DMS79 (cell line): ENCODE measurements at places on chromosomes 7 and 10.
A peak's percentile ranks its signal among the peaks of the same experiment; 100 is the strongest.

DNA sequence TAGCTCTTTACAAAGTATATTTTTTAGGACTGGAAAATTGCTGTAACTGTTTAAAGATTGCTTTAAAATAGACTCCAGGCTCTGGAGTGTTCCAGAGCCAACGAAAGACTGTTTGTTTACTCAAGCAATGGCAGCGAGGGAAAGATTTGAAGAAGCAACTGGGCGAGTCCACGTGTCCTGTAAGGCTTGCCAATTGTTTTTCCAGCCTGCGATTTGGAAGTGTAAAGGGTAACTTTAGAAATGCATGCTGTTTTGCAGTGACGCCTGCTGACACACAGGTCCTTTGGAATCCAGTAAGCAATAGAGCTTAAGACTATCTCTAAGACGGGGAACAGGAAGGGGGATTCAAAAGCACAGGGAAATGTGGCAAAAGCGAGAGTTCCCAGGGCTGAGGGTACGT, 55.8 kb downstream of the TACC2 start:
- no peak for DNase-seq

DNA sequence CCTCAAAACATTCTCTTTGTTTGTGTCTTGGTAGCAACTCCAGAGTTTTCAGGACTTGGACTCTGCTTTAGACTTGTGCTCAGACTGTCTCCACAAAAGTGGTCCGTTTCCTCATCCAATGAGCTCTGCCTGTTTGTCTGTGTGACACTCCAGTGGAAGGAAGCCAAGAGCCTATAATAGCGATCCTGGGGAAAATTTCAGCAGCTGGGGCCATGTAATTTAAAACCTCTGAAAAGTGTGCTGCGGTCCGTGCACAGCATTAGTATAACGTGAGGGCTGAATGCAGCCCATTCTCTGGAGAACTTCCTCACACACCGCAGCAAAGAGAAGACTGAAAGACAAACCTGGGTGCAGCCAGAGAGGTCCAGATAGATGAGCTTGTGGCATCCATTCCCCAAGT, at the start of gene LRRC17:
Gene LRRC17, plus strand, starts transcription at position 259 of the 400 bp plus-strand sequence. CDS start 20,914 bp downstream, outside the sequence.
- DNase-seq = peak; percentile 1

GRCh38 chr10:51318399-51319172, 244.3 kb downstream of the PRKG1 start:
- no peak for DNase-seq

GRCh38 chr7:53607961-53608360, 572.5 kb downstream of the POM121L12 start:
- no peak for DNase-seq

- no peak for DNase-seq
These were observed 269.4 kb downstream of the NXPH1 start for GRCh38 chr7:8702807-8703206.

DNA sequence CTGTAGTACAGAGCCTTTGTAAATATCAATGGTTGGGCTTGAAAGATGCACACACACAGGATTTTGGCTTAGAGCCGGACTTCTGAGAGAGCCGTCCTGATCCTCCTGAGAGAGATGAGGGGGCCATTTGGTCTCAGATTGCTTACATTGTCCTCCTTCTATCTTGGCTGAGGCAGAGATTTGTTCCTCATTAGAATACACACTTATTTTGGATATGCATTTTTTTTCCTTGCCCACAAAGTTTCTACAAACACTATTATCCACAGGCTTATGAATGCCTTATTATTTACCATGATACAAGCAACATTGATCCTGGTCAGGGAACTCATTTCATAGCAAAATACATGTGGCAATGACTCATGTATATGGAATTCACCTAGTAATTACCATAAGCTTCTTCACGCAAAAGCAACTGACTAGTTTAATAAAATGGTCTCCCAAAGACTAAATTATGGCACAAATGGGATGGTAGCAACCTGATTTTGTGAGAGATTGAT, 175.3 kb downstream of the MDFIC start:
- no peak for DNase-seq

- DNase-seq = no peak
These were observed 1.4 kb downstream of the HTRA1 start for GRCh38 chr10:122462533-122463465.

- DNase-seq = no peak
These were observed 287.5 kb upstream of the NFE2L3 start for GRCh38 chr7:25864511-25864910.

DNA sequence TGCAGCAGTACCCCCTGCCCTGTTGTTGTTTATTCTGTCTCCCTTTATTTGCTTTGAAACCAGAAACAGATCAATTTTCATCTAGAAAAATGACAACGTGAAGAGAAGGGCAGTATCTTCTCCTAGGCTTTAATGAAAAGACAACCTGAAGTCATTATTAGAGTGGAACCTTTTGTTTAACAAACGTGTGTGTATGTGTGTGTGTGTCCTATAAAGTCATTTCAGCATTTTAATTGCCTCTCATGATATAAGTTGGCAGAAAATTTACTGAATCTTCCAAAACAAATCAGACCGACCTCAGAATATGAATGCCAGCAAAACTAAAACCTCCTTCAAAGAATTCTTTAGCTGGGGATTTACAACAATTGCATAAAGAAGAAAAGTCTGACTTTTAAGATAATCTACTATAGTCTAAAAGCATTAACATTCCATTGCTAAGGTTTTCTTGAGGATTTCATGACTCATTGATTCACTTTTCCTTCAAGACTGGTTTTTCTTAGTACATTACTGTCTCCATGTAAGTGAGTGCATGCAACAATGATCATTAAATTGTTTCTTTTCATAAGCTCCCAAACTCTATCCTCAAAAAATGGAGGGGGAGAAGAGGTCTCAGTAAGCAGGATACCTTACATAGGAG, 3.2 kb downstream of the GLI3 start:
- DNase-seq = no peak

- DNase-seq = no peak
These were observed 7.7 kb downstream of the ZSCAN25 start for GRCh38 chr7:99624484-99624883.

DNA sequence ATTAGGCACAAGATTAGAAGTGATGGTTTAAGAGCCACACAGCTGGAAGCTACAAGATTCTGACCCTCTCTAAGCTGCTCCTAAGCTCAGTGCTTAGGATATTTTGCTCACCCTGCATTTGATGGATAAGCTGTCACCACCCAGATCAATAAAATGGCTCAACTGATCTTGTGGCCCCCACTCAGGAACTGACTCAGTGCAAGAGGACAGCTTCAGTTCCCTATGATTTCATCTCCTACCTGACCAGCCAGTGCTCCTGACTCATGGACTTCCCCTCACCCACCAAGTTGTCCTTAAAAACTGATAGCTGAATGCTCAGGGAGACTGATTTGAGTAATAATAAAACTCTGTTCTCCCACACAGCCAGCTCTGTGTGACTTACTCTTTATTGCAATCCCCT, 833.8 kb downstream of the GRID1 start:
- DNase-seq = no peak

- no peak for DNase-seq
These were observed 207.9 kb downstream of the ARL4A start for GRCh38 chr7:12895296-12895695.

DNA sequence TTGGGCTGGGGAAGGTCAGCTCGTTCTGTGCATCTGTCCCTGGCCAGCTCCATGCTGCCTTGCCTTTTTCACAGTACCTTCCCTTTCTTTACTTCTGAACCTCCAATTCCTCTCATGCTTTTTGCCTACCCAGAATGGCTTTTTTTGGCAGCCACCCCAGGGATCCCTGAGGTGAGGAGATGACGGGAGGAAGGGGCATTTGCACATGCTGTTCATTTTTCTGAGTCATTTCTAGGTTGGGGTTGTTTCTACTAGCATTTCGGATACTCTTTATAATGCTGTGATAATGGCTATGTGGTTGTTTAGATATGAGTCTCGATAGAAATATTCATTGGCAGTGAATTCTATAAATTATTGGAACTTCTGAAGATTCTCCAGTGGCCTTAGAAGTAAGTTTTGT, 415.1 kb upstream of the FZD8 start:
- no peak for DNase-seq

DNA sequence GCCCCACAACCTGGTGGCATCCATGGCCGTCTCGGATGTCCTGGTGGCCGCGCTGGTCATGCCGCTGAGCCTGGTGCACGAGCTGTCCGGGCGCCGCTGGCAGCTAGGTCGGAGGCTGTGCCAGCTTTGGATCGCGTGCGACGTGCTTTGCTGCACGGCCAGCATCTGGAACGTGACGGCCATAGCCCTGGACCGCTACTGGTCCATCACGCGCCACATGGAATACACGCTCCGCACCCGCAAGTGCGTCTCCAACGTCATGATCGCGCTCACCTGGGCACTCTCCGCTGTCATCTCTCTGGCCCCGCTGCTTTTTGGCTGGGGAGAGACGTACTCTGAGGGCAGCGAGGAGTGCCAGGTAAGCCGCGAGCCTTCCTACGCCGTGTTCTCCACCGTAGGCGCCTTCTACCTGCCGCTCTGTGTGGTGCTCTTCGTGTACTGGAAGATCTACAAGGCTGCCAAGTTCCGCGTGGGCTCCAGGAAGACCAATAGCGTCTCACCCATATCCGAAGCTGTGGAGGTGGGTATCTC, 1.1 kb downstream of the HTR5A start:
- DNase-seq = no peak

- DNase-seq = no peak
These were observed 958.4 kb downstream of the TYW1 start for GRCh38 chr7:67955061-67955460.

DNA sequence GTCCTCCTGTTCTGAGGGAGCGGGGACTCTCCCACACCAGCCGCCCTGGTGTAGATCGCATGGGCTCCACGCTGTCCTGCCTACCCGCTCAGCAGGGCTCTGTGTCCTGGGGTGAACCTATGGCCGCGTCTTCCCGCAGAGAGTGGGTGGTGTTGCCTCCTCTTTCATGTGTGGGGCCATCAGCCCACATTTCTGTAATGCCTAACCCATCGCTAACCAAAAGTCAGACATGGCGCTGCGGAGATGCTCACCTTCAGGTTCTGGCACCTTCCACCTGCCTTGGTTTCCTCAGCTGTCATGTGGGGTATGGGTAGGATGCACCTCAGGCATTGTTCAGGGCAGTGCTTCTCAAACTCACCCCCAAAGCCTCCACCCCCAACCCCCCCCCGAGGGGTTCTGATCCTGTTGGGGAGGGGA, 50.5 kb upstream of the CAMK2B start:
- DNase-seq = no peak

GRCh38 chr7:13748998-13749397, 240.5 kb downstream of the ETV1 start:
- no peak for DNase-seq

GRCh38 chr10:29033311-29033940, 255.4 kb upstream of the LYZL1 start:
- no peak for DNase-seq

DNA sequence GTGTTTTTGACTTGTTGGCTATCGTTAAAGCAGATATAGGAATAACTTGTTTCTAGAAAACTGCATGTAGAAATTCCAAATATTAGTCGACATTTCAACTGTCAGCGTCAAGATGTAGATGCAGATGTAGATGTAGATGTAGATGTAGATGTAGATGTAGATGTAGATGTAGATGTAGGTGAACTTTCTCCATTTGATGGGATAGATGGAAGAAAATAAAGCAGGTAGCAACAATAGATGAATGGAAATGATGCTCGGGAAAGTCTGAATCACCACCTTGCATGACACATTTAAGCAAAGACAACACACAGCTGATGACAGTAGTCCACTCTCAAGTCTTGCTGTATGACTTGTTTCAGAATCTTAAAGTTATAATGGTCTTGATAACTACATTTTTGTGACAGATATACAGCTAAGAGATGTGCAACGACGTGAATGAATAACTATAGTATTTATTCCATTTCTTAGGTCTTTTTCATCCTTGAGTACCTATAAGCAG, 53.5 kb downstream of the SND1 start:
- no peak for DNase-seq

- no peak for DNase-seq
These were observed 150.6 kb downstream of the TPST1 start for GRCh38 chr7:66355756-66356155.

- DNase-seq = no peak
These were observed 222.6 kb downstream of the ANK3 start for GRCh38 chr10:60167050-60167449.

DNA sequence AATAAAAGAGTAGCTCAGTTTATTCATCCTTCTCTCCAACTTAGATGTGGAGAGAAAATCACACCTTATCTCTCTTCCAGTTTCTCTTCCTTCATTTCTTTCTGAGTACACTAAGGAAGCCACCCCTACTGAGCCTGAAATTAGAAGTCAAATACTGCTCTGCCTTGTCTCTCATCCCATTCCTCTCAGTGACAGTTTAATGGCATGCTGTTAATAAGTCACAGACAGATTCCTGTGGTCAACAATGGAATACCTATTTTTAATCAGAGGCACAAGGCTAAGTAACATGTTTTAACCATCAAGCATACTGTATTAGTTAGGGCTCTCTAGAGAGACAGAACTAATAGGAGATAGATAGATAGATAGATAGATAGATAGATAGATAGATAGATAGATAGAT, 253.2 kb downstream of the HTR7 start:
- DNase-seq = no peak

DNA sequence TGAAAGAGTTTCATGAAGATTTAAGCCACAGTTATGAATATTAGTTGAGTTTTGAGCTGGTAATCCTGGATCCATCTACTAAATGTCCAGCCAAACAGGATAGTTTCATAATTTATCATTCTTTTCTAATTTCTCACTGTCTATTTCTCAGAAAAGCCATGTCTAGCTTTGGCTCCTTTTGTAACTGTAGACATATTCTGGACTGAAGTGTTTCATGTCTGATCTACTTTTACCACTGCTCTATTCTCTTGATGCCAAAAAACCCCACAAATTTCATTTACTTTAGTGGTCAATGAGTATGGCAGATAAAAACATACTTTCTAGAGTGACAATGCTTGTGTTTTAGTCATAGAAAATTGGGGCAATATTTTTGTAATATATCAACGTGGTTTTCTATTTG, 61.2 kb downstream of the ICA1 start:
- no peak for DNase-seq

GRCh38 chr10:43204042-43204942, 62.6 kb downstream of the RASGEF1A start:
- DNase-seq = no peak

GRCh38 chr7:30888747-30889146, 22.9 kb upstream of the AQP1 start:
- peak; percentile 79 for DNase-seq

DNA sequence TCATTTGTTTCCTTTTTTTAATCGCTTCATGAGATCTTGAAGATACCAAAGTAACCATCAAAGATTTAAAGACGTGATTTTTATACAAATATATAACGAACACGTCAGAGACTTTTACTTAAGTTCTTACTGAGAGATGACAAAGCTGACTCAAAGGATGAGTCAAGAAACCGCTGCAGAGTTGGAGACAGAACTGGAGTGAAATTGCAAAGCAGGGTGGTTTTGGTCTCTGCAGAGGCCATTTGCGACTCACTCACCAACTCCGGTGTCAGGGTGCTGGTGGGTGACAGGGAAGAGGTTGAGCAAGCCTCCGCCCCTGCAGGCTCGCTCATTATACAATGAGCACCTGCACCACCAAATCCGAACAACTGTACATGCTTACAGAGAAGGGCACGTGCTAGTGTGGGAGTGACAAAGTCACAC, 75.2 kb downstream of the DNAJB6 start:
- DNase-seq = no peak
